Left ventricle myocardium superior (tissue), 1 donor: ENCODE measurements at places on chromosomes 16 and 17.

DNA sequence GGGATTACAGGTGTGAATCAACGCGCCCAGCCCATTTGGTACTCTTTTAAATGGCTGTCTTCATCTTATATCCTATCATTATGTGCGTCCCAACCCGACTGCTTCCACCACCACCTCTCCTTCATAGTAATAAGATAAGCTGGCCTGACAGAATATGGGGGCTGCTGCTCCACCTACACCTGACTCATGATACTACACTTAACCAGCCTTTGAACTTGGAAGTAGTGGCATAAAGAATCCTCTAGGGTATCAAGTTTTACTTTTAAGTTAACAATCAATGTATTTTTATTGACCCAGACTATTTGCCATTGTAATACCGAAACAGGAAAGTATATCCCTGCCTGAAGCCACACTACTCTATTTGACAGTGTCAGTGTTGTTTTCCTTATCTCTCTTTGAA lies 18.8 kb downstream of the PDZD9 start:
- DNase-seq, result no peak

DNA sequence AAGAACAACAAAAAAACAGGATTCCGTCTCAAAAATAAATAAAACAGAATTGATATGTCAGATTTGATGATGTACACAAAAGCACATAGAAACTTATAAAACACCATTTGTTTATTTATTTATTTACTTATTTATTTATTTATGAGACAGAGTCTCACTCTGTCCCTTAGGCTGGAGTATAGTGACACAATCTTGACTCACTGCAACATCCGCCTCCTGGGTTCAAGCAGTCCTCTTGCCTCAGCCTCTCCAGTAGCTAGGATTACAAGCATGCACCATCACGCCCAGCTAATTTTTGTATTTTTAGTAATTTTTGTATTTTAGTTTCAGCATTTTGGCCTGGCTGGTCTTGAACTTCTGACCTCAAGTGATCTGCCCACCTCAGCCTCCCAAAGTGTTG lies 21.4 kb downstream of the BCAS3 start:
- no peak for DNase-seq

DNA sequence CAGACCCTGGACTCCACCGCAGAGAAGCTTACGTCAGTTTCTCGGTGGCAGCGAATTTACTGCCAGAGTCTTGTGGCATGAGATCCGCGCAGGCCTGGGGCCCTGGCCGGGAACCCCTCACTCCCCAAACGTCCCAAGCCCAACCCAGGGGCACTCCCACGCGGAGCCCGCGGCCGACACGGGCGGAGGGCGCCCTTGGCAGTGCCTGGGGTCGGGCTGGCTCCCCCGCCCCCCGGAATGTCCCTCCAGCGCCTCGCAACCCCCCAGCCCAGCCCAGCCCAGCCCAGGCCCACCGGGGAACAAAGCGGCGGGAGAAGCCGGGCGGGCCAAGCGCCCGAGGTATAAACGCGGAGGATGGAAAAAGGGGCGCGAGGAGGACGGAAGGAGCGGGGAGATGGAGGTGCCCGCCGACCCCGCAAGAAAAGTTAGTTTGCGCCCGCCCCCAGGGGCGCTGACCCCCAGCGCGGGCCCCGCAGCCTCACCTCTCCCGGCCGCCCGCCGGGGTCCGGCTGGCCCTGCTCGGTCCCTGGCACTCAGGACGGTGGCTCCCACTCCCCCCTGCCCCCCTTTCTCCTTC lies 330 bp downstream of the CASKIN2 start:
- DNase-seq, result peak; percentile 54

GRCh38 chr17:79668344-79669250 lies 57.7 kb upstream of the RBFOX3 start:
- no peak for DNase-seq

- DNase-seq, result no peak
These were observed 595.2 kb downstream of the TOX3 start for GRCh38 chr16:51951668-51952298.

- peak; percentile 85 for DNase-seq
These were observed 18.5 kb downstream of the ARL4D start for GRCh38 chr17:43416998-43417890.

- DNase-seq, result no peak
These were observed 5.2 kb downstream of the FAM20A start for GRCh38 chr17:68595986-68596385.

- DNase-seq, result no peak
These were observed 37.7 kb upstream of the ALDH3A2 start for GRCh38 chr17:19610879-19611278.

GRCh38 chr16:20122011-20122410 lies 48.3 kb upstream of the GPR139 start:
- DNase-seq, result no peak

DNA sequence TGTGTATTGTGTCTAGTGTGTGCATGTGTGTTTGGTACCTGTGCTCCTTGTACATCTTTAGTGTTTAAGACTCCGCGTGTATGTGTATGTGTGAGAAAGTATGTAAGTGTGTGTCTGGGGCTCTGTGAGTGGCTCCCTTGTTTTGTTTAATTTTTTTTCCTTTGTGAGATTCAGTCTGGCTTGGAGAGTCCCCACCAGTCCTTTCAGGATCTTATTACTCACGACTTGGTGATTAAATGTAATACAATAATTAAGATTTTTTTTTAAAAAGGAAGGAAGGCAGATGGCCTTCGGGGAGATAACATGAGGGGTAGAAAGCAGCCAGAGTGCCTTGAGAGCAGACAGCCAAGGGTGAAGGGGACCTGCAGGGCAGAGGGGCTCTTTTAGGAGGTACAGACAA lies 33.9 kb downstream of the FZD2 start:
- no peak for DNase-seq

GRCh38 chr17:71849783-71850768 lies 270.7 kb upstream of the SOX9 start:
- DNase-seq, result no peak

DNA sequence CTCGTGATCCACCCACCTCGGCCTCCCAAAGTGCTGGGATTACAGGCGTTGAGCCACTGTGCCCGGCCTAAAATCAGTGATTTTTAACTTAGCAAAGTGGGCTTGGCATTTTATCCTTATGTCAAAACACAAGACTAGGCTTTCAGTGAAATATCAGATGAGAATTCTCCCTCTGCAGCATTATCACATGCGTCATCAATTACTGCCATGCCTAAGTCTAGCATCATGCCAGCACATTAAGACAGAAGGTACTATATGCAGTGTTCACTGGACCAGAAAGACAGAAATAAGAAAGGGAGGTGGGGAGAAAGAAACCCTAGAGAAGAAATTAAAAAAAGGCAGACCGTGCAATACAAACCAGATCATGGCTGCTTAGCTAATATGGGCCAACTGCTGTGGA lies 29.8 kb downstream of the GPATCH8 start:
- no peak for DNase-seq

GRCh38 chr17:14161419-14161818 lies 75.2 kb downstream of the CDRT15 start:
- no peak for DNase-seq

DNA sequence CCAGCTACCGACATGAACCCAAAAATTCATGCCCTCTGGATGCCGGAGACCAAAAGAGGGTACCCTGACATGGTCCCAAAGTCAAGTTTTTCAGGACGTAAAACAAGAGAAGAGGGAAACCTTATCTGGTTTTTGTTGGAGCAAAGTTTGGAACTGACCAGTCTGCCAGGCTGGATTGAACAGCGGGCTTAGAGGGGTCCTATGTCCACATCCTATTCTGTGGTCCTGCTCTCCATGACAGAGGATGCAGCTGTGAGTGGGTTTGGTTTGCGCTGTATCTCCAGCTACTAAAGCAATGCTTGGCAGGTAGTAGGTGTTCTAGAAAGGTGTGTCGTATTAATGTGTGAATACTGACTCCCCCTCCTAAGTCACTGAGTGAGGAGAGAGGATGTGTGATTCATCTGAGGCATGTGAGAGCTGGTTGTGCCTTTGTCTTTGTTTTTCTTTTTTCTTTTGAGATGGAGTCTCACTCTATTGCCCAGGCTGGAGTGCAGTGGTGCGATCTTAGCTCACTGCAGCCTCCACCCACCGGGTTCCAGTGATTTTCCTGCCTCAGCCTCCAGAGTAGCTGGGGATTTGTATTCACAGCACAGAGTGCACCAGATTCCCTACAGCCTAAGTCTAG lies 31.0 kb downstream of the PMM2 start:
- no peak for DNase-seq

- DNase-seq, result no peak
These were observed 31.4 kb upstream of the GFOD2 start for GRCh38 chr16:67750466-67750865.

DNA sequence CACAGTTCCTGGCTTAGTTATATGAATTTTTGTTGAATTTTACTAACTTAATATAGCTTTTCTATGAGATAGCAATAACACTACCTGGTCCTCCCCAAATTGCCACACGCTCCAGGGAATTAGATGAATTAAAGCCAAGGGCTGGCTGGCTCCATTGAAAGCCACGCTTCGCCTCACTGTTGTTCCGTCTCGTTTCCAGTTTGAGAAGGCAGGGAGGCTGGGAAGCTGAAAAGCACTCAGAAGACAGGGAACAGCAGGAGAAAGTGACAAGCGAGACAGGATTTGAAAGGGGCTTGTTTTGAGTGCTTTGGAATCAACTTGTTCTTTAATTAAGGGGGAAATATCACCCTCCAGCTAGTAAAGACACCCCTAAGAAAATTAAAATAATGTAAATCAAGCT lies 425.3 kb downstream of the CA10 start:
- no peak for DNase-seq

GRCh38 chr16:59295993-59296736 lies 562.0 kb upstream of the GOT2 start:
- DNase-seq, result no peak

GRCh38 chr17:75834928-75835653 lies 9.1 kb downstream of the UNC13D start:
- DNase-seq, result no peak

GRCh38 chr16:57701759-57702371 lies 7.3 kb downstream of the DRC7 start:
- DNase-seq, result no peak

GRCh38 chr16:77789085-77790008 lies 983 bp downstream of the VAT1L start:
- no peak for DNase-seq

DNA sequence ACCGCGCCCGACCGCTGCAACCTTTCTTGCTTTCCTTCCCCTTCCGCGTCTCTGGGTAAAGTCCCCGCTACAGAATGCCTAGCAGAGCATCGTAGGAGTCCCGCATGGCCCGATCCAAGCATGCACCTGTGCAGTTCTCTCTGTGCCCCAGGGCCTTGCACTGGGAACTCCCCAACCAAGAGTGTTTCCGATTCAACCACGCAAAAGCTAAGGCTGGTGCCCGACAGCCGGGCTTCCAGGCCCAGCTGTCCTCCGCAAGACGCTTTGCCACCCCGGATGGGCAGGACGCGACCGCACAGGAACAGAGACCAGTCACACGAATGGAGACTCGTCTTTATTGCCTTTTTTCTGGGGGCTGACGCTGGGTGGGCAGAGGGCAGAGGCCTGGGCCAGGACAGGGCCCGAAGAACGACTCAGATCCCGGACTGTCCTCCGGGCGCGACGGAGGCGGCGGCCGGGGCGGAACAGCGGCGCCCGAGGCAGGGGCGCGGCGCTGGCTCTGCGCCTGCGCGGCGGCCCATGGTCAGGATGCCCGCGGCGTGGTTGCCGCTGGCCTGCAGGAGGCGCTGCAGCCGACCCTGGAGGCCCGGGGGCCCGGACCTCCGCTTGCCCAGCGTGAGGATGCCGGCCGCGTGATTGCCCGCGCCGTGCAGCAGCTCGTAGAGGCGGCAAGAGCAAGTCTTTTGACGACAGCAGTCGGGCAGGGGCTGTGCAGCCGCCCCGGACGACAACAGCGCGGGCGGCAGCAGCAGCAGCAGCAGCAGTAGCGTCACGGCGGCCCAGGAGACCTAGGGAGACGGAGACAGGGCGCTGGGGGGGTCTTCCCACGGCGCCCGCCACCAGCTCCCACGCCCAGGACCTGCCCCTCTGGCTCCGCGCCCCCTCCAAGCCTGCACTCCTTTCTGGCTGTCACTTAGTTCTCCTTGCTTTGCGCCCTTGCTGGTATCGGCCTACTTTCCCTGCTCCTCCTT lies 1.2 kb downstream of the HCRT start:
- DNase-seq, result peak; percentile 89

DNA sequence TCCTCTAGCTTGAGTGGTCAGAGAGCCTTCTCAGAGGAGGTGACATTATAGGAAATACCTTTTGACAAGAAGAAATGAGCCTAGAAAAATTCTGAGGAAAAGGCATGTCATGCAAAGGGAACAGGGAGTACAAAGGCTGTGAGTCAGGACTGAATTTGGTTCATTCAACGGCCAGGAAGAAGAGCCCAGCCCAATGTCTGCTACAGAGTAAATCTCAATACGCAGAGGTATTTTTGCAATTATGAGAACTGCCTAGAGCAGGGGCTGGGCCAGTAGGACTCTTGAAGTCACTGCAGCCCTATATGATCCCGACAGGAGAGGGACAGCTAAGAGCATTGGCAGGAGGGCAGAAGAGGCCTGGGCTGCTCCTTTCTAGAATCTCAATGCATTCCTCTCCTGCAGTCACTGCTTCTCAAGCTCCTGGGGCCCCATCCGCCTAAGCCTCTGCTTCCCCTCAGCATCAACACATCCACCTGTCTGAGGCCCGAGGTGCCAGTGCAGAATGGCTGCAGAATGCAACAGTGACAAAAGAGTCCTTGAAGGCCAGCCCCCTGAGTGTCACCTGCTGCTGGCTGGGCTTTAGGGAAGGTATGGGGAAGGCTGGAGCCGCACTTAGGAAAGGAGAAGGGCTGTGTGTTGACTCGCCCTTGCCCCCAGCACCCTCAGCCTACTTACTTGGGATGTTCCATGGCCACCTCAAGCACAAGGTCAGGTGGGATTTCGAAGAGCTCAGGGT lies 20.1 kb downstream of the NOS2 start:
- no peak for DNase-seq

DNA sequence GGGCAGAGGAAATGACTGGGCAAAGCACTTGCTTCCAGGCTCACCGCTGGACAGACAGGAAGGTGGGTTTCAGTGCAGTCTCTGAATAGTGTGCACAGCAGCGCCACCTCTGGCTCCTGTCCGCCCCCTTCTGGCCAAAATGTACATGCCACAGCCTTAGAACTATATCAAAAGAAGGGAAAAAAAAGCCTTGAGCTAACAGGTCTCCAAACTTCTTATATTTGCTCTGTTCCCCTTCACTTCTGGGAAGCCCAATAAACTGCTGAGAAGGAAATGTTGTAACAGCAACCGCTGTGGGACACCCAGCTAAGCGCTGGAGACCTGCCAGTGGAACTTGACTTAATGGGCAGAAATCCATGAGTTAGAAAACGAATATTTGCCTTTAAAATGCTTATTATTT lies 17.5 kb downstream of the COG7 start:
- peak; percentile 62 for DNase-seq

DNA sequence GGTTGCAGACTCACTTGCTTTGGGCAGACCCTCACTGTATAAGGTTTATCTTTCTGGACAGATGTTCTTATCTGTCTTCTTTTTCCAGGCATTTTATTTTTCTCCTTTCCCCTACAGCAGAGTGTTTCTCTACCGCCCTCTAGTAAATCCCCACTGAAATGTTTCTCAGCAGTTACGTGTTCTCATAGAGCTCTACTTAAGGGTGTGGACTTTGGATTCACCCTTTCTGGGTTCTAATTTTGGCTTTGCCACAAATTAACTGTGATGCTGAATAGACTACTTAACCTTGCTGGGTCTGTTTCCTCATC lies 2.0 kb downstream of the ADAT1 start:
- no peak for DNase-seq
